Central memory CD8-positive, alpha-beta T cell (primary cell): ENCODE measurements at places on chromosomes 1 and 21.

DNA sequence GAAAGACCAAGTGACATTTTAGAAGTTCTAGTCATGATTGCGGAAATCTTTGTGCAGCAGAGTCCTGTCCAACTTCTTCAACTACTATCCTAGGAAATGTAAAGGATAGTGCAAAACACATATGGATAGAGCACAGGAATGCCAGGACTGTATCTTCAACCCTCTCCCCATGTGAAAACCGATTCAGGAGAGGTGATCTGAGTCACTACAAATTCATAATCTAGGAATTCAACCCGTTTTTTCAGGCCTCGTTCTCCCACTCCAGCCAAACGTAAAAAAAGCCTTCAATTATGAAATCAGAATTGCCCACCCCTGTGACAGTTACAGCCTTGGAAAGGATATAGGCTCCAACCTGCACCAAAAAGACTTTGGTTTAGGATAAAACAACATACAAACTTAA lies 52.9 kb upstream of the RGS1 start:
- H3K36me3 ChIP-seq = peaks cover 1% of the 10 kb centered on the region
- H3K27me3 ChIP-seq = no peaks in the 10 kb centered on the region
- no peak for DNase-seq
- H3K27ac ChIP-seq = no peak overlapping the region
- H3K4me3 ChIP-seq = no peak overlapping the region

- no peaks in the 10 kb centered on the region for H3K27me3 ChIP-seq
- H3K4me3 ChIP-seq = no peak overlapping the region
- H3K36me3 ChIP-seq = peaks cover 72% of the 10 kb centered on the region
- peaks cover 10% of the 10 kb centered on the region for H3K4me1 ChIP-seq
Observed at GRCh38 chr1:222665964-222666363, 46.3 kb downstream of the AIDA start.

GRCh38 chr1:240820816-240821215 lies 208.9 kb upstream of the GREM2 start:
- no peaks in the 10 kb centered on the region for H3K36me3 ChIP-seq
- DNase-seq = no peak
- H3K4me3 ChIP-seq = no peak overlapping the region
- no peak overlapping the region for H3K27ac ChIP-seq
- H3K27me3 ChIP-seq = no peaks in the 10 kb centered on the region

DNA sequence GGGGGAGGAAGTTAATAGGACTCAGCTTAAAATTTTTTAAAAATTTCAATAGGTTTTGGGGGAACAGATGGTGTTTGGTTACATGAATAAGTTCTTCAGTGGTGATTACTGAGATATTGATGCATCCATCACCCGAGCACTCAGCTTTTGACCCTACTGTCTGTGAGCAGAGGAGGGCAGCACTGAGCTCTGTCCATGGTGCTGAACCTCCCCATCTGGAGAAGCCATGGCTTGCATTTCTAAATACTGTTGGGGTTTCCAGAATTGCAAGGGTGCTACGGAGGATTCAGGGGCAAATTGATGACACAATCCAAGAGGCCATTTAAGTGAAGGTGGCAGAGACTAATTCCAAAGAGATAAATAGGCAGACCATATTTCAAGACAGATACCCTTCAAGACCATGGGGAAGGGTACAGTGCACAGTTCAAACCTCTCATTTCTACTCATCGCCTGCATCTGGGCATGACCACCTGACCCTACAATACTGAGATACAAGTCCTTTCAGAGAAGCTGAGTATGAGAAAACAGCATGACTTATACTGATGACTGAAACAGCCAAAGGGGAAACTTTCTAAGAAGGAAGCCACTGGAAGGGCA lies 17.2 kb downstream of the SYT2 start:
- peaks cover 2% of the 10 kb centered on the region for H3K36me3 ChIP-seq
- peak; percentile 38 for DNase-seq

GRCh38 chr1:91549041-91549735 lies 48.5 kb downstream of the CDC7 start:
- no peaks in the 10 kb centered on the region for H3K27me3 ChIP-seq
- peaks cover 18% of the 10 kb centered on the region for H3K36me3 ChIP-seq
- DNase-seq = peak; percentile 35
- H3K4me3 ChIP-seq = peak overlapping the region; percentile 67

- H3K4me3 ChIP-seq = no peak overlapping the region
- H3K27ac ChIP-seq = no peak overlapping the region
- no peaks in the 10 kb centered on the region for H3K36me3 ChIP-seq
- DNase-seq = no peak
- peaks cover 24% of the 10 kb centered on the region for H3K27me3 ChIP-seq
Observed at GRCh38 chr1:214454569-214455396, 96.6 kb downstream of the PTPN14 start.

DNA sequence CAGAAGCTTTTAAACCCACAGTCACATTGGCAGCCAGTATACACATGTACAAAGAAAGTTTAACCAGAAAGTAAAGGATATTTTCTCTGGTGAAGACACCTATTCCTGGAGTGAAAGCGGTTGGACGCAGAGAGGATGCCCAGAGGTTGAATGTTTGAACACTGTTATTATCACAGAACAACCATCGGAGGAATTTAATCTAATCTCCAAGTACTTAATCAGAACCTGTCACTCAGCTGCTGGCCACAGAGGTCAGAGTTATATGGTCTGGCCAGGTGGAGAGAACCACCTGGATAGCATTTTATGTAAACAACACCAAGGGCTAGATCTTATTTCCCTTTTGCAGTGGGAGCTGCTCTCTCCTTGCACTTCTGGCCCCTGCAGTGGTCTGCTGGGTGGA lies 29.4 kb downstream of the SPATA46 start:
- H3K4me3 ChIP-seq = no peak overlapping the region
- peaks cover 1% of the 10 kb centered on the region for H3K36me3 ChIP-seq
- no peaks in the 10 kb centered on the region for H3K4me1 ChIP-seq

GRCh38 chr1:53733447-53733931 lies 5.5 kb downstream of the GLIS1 start:
- H3K27me3 ChIP-seq = peaks cover 49% of the 10 kb centered on the region
- DNase-seq = no peak
- H3K27ac ChIP-seq = no peak overlapping the region
- no peaks in the 10 kb centered on the region for H3K36me3 ChIP-seq
- no peak overlapping the region for H3K4me3 ChIP-seq
- no peaks in the 10 kb centered on the region for H3K4me1 ChIP-seq

GRCh38 chr1:113226148-113226547 lies 153.2 kb downstream of the LRIG2 start:
- H3K27ac ChIP-seq = no peak overlapping the region
- DNase-seq = no peak
- H3K4me3 ChIP-seq = no peak overlapping the region

DNA sequence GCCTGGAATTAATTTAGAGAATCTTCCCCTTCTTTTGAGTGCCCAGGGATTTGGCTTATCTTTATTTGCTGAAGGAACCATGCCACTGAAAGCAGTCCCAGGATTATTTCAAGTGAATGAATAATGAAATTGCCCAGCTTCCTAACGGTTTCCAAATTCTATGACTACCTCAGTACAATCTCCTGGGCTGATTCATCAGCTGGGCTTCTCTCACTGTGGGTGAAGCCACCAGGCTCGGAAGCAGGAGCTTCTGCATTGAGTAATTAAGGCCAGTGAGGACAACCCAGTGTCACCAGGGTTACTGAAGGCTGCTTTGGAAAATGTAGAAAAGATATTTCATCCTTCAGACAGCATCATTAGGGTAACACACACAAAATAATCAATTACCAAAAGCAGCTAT lies 169.8 kb downstream of the DAB1 start:
- no peaks in the 10 kb centered on the region for H3K27me3 ChIP-seq
- no peak overlapping the region for H3K27ac ChIP-seq
- H3K4me1 ChIP-seq = no peaks in the 10 kb centered on the region
- no peak overlapping the region for H3K4me3 ChIP-seq
- DNase-seq = no peak

GRCh38 chr1:112769611-112770010 lies 54.5 kb upstream of the PPM1J start:
- H3K4me1 ChIP-seq = peaks cover 7% of the 10 kb centered on the region
- peak overlapping the region; percentile 68 for H3K27ac ChIP-seq
- H3K36me3 ChIP-seq = no peaks in the 10 kb centered on the region
- H3K27me3 ChIP-seq = peaks cover 15% of the 10 kb centered on the region

DNA sequence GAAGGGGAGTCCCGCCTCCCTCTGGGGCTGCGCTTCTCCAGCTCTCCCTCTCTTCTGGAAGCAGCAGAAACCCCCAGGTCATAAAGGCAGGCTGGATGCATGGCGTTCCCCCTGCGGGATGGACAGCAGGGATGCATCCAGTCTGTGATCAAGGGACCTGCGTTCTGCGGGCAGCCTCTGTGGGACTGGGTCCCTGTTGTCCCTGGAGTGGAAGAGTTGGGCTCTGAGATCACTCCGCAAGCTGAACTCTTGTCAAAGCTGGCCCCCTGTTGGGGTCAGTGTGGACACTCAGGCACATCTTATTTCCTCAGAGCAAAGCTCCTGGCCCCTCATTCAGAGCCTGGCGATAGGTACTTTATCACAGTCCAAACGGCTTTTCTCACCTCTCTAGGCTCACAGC lies 341.2 kb downstream of the PTPRU start:
- H3K36me3 ChIP-seq = no peaks in the 10 kb centered on the region
- no peaks in the 10 kb centered on the region for H3K4me1 ChIP-seq
- H3K4me3 ChIP-seq = no peak overlapping the region
- H3K27me3 ChIP-seq = peaks cover 20% of the 10 kb centered on the region
- no peak overlapping the region for H3K27ac ChIP-seq
- no peak for DNase-seq

GRCh38 chr1:235511470-235512240 lies 7.4 kb upstream of the B3GALNT2 start:
- H3K27ac ChIP-seq = no peak overlapping the region
- no peaks in the 10 kb centered on the region for H3K4me1 ChIP-seq
- DNase-seq = no peak

DNA sequence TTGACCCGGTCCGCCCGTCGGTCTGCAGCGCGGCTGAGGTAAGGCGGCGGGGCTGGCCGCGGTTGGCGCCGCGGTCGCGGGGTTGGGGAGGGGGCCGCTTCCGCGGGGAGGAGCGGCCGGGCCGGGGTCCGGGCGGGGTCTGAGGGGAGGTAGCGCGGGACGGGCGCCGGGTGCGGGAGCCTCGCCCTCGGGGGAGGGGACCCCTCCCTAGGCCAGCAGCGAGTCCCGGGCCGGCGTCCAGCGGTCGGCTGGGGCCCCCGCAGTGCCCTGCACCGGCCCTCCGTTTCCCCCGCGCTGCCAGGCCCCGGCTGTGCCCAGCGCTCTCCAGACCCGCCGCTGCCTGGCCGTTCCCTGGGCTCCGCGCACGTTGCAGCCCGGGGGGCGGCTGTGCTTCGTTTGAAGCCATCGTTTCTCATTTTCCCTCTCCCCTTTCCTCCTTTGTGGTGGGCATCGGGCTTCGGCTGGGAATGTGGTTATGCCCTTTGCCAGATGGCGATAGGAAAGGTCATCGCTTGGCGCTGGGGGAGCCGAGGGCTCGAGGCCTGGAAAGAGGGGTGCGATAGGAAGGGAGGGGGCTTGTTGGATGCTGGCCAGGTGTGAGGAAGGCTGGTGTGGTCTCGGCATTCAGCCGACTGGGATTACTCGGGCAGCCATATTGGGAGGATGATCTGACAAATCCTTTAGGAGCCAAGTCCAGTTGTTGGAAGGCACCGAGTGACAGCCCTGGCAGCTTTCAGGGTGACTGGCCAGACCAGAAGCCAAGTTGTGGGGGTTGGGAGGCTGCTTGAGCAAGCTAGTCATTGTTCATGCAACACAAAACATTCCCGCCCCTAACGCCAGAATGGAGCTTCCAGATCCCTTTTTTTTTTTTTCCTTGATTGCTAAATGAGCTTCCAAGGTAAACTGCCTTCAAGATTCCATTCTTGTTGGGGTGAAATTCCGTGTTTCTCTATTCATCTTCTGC lies 753 bp downstream of the KIF1B start:
- peak overlapping the region; percentile 75 for H3K4me3 ChIP-seq
- H3K4me1 ChIP-seq = peaks cover 36% of the 10 kb centered on the region
- no peak for DNase-seq
- H3K36me3 ChIP-seq = peaks cover 7% of the 10 kb centered on the region
- no peaks in the 10 kb centered on the region for H3K27me3 ChIP-seq
- H3K27ac ChIP-seq = peak overlapping the region; percentile 1

DNA sequence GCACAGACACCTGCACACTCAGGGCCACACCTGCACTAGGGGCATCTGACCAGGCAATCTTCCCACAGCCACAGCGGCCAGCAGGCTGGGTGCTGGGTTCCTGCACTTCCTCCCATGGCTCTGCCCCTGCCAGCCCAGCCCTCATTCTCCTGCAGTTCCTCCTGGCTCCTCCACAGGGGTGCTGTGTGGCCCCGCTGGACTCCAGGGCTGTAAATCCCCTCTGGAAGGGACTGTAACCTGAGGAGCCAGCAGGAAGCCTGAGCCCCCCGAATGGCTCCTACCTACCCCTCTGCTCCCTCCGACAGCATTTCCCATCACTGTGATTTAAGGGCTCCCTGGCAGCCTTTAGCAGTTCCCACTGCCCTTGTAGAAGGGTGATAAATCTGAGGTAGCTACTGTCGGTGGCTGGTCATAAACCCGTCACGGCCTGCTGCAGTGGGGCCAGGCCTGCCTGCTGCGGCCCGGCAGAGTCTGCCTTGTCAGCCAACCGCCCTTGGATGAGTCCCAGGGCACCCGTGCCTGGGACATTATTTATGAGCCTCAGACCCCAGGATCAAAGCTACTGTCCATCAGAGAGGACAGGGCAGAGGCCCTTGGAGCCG lies 8.8 kb downstream of the UBL4B start:
- H3K4me3 ChIP-seq = peak overlapping the region; percentile 57
- peaks cover 13% of the 10 kb centered on the region for H3K4me1 ChIP-seq
- peaks cover 70% of the 10 kb centered on the region for H3K27me3 ChIP-seq
- no peak for DNase-seq

GRCh38 chr1:173162601-173163000 lies 44.5 kb downstream of the TNFSF4 start:
- no peaks in the 10 kb centered on the region for H3K27me3 ChIP-seq
- no peak overlapping the region for H3K4me3 ChIP-seq
- peaks cover 4% of the 10 kb centered on the region for H3K4me1 ChIP-seq
- H3K36me3 ChIP-seq = no peaks in the 10 kb centered on the region
- no peak overlapping the region for H3K27ac ChIP-seq

DNA sequence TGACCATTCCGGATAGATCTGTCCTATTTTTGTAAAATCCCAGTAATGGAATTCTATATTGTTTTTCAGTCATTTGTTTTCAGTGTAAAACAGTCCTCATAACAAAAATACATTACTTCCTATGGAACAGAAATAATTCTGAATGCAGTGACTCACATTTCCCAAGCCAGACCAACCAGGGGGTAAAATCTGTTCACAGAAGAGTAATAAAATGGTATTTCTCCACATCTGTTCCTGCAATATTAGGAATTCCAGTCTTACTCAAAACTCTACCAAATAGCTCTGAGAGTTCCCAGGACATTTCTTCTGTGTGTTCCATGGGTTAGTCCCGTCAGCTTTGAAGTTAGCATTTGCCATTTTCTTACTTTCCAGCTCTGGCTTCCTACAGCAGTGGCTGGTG lies 2.6 kb upstream of the DDR2 start:
- no peak overlapping the region for H3K4me3 ChIP-seq
- no peaks in the 10 kb centered on the region for H3K4me1 ChIP-seq
- H3K27me3 ChIP-seq = peaks cover 25% of the 10 kb centered on the region

GRCh38 chr1:46396441-46397398 lies 2.6 kb downstream of the FAAH start:
- no peak overlapping the region for H3K4me3 ChIP-seq
- H3K36me3 ChIP-seq = peaks cover 2% of the 10 kb centered on the region
- H3K27me3 ChIP-seq = peaks cover 44% of the 10 kb centered on the region
- no peak overlapping the region for H3K27ac ChIP-seq

- H3K36me3 ChIP-seq = no peaks in the 10 kb centered on the region
- DNase-seq = no peak
- peaks cover 10% of the 10 kb centered on the region for H3K4me1 ChIP-seq
- no peak overlapping the region for H3K4me3 ChIP-seq
Observed at GRCh38 chr1:220873868-220874655, 5.2 kb upstream of the HLX start.
